ENCODE measurements at places on chromosomes 11 and 22.

DNA sequence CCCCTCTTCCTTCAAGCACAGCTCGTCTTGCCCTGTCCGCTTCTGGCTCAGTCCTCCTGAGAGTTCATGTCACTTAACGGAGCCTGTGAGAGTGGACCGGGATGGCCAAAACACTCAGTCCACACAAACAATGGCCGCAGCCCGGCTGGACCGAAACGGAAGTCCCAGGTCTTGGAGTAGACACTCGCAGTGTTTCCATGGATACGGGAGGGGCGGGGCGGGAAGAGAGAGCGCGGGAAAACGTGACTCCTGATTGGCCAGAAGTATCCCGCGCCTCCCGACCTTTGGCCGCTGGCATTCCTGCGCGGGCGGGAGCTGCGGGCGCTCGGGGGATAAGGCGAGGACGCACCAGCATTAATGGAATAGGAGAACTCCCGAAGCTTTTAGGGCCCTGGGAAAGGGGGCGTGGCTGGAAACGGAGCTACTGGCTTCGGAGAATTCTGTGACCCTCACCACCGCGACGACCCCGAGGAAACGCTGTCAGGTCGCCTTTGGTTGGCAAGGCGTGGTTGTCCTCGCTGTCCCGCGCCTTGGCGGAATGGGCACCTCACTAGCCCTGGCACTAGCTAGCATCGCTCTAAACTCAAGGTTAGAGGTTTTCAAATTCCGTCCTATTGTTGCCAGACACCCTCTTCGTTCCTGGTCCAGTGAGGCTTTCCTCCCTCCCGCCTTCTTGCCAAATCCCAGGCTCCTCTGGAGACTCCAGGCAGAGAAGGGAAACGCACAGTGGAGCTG is at the start of the genes NLRP14 and ZNF214:
NLRP14 (plus strand) TSS at position 297 of the 735 bp plus-strand sequence. CDS start 18,108 bp downstream, outside the sequence.
ZNF214 (minus strand) TSS at position 164 of the 735 bp plus-strand sequence. CDS start 17,511 bp downstream, outside the sequence.
- peak; percentile 1 for DNase-seq

DNA sequence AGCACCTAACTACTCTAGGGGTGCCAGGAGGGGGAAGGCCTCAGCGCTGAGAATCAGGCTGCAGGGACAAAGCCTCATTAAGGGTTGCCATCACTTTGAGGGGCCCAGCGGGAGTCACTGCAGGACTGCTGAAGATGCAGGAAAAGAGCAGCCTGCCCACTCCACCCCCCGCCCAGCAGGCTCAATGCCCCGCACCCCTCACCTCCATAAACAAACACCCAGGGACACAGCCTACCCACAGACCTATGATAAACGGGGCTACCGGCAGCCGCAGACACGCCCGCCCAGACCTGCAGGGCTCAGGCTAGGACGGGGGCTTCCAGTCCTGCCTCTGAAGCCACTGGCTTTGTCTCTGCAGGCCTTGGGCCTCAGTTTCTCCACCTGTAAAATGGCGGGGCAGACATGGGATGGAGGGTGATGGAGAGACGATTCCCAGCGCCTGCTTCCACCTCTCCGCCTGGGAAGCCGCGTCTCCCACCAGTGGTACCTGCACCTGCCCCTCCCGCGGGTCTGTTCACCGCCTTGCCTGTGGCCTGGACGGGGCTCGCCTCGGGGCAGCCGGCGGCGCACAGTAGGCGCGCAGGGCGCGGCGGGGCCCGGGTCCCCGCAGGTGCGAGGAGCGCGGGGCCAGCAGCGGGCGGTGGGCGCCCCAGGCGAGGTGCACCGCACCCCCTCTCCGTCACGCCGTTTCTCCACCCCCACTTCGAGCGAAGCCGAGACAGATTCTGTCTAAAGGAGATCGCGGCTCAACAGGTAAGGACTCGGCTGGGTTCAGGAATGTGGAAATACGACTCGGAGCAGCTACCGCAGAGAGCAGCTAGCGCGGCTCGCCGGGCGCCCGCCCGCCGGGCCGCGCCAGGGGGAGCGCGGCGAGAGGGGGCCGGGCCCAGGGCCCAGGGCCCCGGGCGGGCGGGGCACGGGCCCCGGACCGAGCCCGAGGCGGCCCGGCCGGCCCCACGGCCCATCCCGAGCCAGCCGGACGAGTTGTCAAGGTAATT is 1.5 kb downstream of the WNT7B start:
- DNase-seq = no peak

GRCh38 chr22:26589845-26590736 is at the start of gene TPST2:
TSS of gene TPST2 (minus strand) at chr22:26590132. CDS start at chr22:26541630, 48,502 bp downstream.
- DNase-seq = no peak

DNA sequence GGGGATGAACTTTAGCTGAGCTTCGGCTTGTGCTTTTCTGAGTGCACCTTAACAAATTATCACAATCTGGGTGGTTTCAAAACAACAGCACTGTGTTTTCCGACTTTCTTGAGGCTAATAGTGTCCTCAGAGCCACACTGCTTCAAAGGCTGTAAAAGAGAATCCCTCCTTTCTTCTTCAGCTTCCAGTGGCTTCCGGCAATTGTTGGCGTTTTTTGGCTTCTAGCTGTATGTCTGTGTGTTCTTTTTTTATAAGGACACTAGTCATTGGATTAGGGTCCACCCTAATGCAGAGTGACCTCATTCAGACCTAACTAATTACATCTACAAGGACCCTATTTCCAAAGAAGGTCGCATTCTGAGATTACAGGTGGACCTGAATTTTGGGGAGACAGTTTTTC is 30.6 kb downstream of the KIAA1671 start:
- DNase-seq = no peak

DNA sequence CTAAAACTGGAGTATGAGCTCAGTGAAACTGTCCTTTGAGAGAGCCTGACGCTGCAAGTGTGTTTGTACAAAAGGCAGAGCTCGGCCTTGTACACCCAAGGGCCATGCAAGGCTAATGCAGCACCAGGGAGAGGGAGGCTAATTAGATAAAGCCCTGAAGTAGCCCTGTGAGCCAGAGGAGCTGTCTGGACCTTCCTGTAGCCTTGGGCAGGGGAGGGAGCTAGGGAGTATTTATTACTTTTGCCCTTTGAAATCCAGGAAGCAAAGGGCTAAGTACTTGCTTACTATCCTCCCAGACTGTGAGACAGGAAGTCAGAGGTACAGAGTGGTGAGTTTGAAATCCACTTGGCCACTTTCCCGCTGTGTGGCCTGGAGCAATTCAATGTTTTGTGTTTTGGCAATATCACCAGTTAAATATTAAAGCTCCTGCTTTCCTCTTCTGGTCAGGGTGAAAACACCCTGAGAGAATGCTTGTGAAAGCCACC is 10.2 kb upstream of the LDHA start:
- DNase-seq = no peak

DNA sequence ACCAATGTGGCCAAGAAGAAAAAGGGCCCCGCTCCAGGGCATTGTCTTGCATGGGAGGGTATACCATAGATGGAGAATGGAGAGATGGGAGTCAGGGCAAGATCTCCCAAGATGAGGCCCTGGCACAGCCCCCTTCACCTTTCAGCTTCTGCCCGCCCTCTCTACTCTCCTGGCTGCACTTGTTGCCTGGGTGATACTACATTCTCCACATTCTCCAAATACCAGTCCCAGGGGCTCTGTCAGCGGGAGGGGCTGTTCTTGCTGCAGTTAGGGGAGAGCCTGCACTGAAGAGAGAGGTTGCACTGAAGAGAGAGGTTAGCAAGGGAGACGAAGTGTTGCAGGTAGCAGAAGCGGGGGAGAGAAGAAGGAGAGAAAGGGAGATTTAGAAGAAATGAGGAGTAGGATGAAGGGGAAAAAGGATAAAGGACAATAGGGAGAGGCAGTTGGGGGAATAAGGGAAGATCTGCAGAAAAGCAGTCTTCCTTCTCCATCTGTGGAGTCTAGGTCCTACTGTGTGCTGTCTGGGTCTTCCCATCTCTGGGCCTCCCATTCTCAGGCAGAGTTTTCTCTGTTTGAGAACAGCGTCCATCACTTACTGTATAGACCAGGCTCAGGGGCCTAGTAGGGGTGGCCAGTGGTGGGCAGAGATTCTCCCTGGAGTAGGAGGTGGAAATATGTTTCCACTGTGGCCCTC is 8.0 kb downstream of the PHLDB1 start:
- DNase-seq = no peak

GRCh38 chr11:35712533-35712932 is 50.0 kb downstream of the TRIM44 start:
- DNase-seq = no peak

DNA sequence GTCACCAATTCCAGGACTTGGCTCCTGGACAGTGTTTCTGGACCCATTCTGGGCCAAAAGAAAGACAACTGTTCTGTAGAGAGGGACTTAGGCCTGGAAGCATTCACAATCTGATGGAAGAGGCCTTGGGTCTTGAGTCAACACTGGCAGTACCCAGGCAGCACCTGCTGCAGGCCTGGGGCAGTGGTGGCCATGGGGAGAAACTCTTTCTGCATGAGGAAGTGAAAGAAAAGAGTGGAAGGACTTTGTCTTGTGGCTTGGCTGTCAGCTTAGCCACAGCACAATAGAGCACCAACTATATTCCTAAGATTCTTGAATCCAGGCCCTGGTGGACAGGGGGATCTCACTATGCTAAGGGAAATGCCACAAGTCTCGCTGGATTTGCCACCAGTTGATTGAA is 70.6 kb downstream of the CTSC start:
- DNase-seq = no peak

- DNase-seq = no peak
Observed at GRCh38 chr22:19150482-19151328, 613 bp upstream of the GSC2 start.

GRCh38 chr11:118674082-118674435 is 5.4 kb downstream of the TREH start:
- DNase-seq = no peak

GRCh38 chr11:62707277-62707861 is at the start of the genes BSCL2 and GNG3:
TSS of gene BSCL2 (minus strand) at chr11:62707424. CDS start at chr11:62707195, 229 bp downstream.
TSS of gene GNG3 (plus strand) at chr11:62707676. CDS start at chr11:62708296, 620 bp downstream.
- DNase-seq = no peak

DNA sequence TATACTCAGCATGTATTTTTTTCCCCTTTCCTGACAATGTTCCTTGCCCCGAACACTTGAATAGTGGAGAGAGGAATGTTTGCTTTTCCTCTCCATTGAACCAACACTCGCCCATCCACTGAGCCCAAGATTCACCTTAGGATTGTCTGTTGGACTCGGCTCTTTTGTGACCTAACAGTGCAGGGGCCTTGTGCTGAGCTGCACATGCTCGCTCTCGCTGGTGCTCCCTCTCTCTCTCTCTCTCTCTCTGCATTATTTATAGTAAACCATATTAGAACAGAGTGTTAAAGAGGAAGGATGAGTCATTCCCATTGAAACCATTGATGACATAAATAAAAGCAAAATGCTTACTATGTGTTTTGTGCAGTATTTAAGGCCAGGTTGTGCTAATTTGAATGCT is 20.7 kb downstream of the ZBTB16 start:
- no peak for DNase-seq

DNA sequence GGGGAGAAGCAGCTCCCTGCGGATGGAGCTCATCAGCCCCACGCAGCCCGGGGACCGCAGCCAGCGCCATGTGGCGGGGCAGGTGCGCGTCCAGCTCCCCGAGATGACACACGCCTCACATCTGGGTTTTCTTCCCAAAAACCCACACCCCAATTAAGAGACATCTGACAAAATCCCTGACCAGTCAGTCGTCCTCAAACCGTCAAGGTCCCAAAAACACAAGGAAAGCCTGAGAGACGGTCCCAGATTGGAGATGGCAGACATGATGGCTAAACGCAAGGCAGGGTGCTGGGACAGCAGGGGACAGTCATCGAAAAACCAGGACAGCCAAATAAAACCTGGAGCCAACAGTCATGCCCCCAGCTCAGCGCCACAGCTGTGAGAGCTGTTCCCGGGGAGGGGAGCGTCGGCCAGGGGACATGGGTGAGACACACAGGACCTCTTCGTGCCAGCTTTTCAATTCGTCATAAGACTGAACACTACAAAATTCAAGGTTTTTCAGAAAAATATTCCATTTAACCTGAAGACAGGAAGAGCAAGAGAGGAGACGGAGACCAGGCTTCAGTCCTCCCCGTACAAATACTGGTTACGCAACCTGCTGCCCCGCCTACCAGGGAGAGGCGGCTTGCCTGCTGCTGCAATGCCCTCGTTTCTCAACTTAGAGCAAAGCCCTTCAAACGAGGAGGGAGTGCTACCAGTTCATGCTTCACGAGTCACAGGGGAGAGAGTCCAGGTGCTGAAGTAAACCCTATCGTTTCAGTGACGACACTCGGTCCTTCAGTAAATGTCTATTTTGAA is 10.5 kb downstream of the TOLLIP start:
- no peak for DNase-seq

- DNase-seq = no peak
Observed at GRCh38 chr11:20056109-20056949, 103.9 kb downstream of the DBX1 start.

DNA sequence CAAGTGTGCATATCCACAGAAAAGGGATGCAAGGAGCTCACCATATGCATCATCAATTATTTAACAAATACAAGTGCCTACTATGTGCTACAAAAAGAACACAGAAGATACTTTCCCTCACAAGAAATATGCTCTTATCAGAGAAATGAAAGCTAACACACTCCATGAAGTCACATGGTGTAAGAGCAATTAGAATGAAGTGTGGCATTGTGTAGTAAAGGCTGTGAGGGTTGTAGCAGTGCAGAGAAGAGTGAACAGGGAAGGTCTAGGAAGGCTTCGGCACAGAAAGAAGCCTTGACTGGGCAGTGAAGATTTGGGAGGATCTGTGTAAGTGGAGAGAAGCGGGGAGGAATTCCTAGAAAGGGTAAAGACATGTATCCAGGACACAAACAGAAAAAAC is 22.5 kb downstream of the PPP2R1B start:
- DNase-seq = no peak

- no peak for DNase-seq
Observed at GRCh38 chr22:38088629-38089473, 4.9 kb upstream of the SLC16A8 start.

DNA sequence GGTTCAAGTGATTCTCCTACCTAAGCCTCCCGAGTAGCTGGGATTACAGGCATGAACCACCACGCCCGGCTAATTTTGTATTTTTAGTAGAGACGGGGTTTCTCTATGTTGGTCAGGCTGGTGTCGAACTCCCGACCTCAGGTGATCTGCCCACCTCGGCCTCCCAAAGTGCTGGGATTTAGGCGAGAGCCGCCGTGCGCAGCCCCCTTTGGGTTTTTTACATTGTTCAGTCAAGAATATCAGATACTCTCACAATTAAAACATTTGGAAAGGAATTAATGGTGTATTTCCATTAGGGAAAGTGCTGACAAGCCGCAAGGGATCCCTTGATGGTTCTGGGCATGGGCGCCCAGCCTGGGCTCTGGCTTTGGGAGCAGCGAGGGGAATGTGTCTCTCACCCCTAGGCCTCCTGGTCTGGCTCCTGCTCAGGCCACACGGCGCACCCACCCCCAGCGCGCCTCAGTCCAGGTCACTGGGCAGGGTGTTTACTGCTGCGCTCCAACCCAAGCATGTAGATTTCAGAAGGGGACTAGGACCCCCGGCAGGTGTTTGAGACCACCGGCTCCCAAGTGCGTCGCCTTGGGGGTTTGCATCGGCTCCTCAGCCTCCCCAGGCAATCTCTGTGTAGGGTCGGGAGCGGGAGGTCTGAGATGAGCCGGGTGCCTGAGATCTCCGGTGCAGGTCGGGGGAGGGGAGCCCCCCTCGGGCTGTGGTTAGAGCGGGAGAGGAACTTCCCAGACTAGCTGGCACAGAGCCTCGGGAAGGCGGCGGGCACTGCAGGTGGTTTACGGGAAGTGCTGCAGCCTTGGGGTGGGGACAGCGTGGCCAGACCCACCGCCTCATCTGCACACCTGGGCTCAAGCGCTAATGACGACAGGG is 809 bp upstream of the IRF7 start:
- DNase-seq = no peak
